ENCODE measurements at places on chromosomes 1 and 21.

DNA sequence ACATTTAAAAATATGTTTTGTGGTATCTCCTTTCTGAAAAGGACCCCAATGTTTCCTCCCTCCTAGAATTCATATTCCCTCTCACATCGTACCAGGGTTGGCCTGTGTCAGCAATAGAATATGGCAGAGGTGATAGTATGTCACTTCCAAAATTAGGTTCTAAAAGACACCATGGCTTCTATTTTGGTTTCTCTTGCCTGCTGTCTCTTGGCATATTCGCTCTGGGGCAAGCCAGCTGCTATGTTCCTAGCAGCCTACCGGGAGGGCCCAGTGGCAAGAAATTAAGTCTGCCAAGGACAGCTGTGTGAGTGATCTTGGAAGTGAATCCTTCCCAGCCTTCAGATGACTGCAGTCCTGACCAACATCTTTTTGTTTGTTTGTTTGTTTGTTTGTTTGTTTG is 92.9 kb upstream of the PPM1J start:
- DNase-seq: no peak

GRCh38 chr1:157678721-157679120 is 21.8 kb downstream of the FCRL3 start:
- DNase-seq: no peak

DNA sequence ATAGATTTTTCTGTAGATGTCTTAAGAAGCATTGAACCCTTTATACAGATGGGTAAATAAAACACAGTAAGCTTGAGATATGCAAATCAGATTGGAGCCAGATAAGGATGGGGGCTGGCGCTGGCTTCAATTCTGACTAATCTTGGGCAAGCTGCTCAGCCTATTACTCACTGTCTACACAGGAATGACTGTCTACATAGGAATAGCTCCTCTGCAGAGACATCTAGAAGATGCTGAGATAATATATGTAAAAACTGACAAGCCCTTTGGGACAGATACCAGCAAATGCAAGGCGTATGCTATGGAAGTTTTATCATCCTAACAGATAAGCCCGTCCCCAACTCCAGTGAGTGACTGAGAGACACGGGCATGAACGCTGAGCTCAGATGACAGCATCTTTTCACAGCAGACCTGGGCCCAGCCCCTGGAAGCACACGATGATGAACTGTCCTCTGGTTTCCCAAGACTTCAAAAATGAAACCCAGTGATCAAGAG is 1.7 kb downstream of the CLDN14 start:
- DNase-seq: no peak

- DNase-seq: no peak
These were observed 220.1 kb upstream of the KCNK2 start for GRCh38 chr1:214862421-214862820.
